Renal pelvis (tissue), 12 donors: ENCODE measurements at places on chromosomes 6 and 20. TPM values are rescaled to one million over a fixed set of nuclear protein-coding genes. Genes with fewer than 3 reads are reported as not detected.

DNA sequence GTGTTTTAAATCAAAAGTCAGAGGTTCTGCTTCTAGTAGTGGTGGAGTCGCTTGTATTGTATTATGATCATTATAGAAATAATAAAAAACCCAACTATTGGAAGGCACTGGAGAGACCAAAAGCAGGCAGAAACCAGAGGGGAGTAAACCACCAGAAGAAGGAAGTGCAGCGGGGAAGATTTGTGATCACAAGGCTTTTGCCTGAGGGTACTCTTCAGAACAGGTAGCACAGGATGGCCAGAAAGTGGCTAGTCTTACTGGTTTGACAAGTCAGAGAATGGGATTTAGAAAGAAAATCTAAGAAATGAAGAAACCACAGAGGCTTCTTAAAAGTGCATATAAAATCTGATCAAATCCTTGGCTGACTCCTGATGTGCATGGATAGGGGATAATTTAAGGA, 24.0 kb downstream of the MAPK13 start:
- no peak for DNase-seq

DNA sequence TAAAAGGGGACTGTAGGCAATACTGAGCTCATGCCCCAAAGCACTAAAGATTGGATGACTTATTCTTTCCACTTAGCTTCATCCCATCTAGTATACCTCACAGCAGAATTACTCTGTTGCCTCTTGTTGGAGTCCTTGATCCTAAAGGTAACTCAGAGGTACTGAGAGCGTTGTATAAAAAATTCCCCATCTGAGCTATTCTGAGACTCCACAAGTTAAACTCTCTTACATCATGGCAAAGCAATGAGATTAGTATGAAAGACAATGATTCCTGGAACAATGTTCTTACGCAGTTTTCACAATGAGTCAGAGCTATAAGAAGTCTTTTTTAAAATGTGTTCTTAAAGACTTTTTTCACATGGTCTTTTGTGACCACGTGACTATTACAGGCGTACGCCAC, 370.1 kb downstream of the ADGRB3 start:
- DNase-seq, result no peak

GRCh38 chr6:133764008-133764753, 124.7 kb upstream of the TCF21 start:
- DNase-seq, result no peak

DNA sequence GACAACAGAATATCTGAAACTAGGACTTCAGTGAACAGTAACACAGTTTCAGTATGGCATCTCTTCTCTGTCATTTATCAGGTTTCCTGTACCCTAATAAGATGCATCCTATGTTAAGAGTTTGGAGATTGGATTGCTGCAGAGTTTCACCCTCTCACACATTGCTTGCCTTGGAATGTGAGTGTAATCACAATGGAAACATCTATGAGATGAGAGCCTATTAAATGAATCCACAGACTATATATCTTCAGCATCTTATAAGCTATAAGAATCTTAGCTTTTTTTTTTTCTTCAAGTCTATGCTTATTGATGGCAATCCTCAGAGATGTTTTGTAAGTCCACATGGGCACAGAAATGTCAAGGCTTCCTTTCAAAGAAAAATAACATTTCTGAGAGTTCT, 292.5 kb downstream of the PRKN start:
- no peak for DNase-seq

DNA sequence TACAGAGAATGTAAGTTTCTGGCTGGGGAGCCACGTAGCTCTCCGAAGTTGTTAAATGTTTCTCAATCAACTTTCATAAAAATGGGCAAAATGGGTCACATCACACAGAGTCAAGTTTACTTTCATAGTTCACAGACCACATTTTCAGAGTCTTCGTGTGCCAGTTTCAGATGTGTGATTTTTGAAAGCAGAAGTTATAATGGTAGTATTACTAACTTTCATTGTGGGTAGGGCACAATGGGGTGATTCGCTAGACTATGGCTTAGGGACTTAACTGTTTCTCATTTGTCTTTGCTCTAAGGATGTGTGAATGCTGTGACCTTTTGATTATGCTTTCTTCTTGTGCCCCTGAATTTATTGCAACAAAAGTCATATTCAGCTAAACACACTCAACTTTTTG, 109.0 kb upstream of the SUPT3H start:
- DNase-seq, result no peak

- no peak for DNase-seq
Observed at GRCh38 chr6:163536770-163537169, 122.3 kb downstream of the QKI start.

DNA sequence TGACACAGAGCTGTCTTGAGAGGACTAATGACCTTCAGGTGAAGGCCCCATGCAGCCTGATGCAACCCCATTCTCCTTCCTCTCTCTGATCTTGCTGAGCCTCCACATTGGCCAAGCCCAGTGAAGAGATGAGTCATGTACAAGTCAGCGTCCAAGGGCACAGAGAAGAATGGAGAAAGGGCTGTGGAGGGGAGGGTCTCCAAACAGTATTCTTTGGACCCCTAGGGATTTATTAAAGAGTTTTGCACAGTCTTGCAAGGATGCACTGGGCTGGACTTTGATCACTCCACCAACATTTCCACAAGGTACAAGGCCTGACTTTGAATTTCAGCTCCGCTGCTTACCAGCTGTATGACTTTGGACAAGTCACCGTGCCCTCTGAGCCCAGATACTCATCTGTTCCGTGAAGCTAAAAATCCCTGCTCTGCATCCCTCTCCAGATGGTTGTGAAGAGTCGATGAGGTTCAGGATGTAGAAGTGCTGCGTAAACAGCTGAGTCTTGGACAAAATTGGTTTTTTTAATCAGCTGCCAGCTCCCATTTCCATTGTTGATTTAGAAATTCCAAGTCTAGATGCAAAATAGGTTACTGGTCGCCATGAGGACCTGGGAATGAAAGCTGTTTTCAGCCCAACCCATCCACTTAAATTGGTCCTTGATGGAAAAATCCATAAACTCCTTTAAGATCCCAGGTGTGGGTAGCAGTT, 14.1 kb upstream of the KCNG1 start:
- no peak for DNase-seq

GRCh38 chr20:5000263-5001173, 792 bp downstream of the SLC23A2 start:
- DNase-seq, result no peak

ATF6B gene
- 114 TPM for polyA plus RNA-seq

OXT gene
- polyA plus RNA-seq, result 0.83 TPM

GRIK2 gene
- 14.6 TPM for polyA plus RNA-seq

MAPK13 gene
- 23.4 TPM for polyA plus RNA-seq
